ENCODE measurements at places on chromosomes 4 and X. TPM values are rescaled to one million over a fixed set of nuclear protein-coding genes. Genes with fewer than 3 reads are reported as not detected.

The NDNF gene
- total RNA-seq = 5.1 TPM

DNA sequence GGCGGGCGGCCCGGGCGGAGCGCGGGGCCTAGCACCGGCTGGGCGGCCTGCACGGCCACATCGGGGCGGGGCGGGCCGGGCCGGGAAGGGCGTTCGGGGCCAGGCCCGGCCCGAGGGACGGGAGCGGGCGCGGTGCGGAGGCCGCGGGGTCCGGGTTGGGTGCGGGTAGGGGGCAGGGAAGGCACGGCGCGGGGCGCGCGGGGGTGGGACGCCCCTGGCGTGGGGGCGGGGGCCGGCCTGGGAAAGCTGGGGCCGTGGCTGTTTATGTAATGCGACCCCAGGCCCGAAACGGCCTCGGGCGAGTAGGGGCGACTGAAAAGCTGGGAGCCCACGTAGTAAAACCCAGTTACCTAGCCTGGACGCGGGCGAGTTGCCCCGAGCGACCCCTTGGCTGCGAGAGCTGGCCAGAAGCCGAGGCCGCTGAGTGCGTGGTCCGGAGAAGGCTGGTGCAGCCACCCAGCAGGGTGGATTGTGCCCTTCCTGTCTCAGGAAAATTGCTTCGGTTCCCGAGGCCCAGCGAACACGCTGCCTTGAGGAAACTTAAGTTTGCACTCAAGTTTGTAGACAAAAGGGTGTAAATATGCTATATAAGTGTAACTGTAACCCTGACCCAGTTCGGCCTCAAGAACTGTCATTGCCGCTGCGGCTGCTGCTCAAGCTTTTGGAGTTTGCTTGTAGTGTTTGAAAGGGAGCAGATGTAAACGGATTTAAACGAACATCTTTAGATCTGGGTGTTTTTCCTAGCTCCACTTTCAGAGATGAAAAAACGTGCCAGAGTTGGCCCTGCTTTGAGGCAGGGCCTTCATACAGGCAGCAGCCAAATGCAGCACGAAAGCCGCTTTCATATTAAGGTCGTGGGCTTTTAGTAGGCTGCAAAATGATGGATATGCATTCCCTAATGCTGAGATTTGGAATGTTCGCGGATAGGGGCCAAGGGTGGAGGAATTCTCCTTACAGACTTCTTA, 674 bp downstream of the SEC24B start:
- DNase-seq = peak; percentile 76

The MAMLD1 gene
- total RNA-seq = 2.6 TPM

The CLCN5 gene
- 2.1 TPM for total RNA-seq

DNA sequence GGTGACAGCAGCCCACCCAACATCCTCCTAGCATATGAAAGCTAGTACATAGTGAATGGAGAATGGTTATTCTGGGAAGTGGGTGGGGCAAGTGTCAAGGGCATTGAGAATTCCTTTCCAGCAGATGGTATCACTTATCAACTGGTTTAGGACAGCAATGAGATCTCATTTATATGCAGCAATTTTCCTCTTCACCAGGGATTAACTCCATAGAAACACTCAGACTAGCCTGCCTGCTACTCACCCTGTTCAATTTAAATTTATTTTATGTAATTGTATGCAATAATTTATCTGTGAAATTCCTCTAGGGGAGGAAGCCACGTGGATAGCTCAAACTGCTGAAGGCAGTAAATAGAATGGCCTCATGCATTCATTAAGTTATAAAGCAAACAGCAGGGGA, 101.6 kb upstream of the MID1IP1 start:
- no peak for DNase-seq

The ADH7 gene
- total RNA-seq = not detected

The TEC gene
- total RNA-seq = 3.1 TPM

The ETDB gene
- not detected for total RNA-seq

- DNase-seq = no peak
Measured at GRCh38 chr4:169229571-169230028, 41.2 kb downstream of the SH3RF1 start.

DNA sequence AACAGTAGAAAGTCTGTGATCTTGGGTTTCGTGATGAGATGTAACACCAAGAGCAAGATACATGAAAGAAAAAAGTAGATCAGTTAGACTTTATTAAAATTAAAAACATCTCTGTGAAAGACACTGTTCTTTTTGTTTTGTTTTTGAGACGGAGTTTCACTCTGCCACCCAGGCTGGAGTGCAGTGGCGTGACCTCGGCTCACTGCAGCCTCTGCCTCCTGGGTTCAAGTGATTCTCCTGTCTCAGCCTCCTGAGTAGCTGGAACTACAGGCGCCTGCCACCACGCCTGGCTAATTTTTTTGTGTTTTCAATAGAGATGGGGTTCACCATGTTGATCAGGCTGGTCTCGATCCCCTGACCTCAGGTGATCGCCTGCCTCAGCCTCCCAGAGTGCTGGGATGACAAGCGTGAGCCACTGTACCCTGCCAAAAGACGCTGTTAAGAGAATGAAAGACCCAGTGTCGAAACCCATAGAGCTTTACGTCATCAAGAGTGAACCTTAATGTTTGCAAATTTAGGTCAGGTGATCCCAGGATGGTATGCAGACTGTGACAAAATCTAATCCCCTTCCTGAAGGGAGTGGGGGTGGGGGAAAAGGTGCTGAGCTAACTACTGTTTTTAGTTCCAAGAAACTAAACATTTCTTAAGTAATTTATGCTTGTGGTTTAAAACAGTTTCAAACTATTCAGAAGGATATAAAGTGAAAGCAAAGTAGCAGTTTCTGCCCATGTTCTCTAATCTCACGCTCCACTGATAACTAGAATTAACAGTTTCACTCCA, 8.0 kb downstream of the OFD1 start:
- DNase-seq = no peak

DNA sequence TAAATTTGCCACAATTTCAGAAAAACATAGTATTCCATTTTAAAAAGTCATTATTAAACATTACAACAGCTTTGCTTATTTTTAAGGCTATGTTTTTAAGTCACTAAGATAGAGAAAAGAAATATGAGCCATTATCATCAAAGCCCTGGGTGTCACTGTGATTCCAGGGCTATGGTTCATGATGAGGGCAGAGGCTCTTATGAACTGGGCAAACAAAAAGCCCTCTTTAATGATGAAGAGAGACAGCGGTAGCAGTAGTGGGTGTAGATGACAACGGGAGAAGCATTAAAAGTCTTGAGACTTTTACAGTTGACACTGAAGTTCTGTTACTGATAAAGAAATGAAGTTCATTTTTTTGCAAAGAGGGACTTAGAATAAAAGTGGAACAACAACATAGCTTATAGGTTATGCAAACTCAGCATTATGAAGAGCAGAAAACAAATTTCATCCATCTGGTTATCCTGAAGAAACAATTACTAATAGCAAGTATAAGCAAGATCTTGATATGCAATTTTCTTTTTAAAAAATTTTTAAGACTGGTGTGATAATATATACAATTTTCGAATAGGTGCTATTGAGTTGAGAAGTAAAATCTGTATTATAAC, 202.7 kb upstream of the ETNPPL start:
- no peak for DNase-seq

The ZDHHC15 gene
- total RNA-seq = 2.0 TPM

The SLC49A3 gene
- total RNA-seq = 12.1 TPM

DNA sequence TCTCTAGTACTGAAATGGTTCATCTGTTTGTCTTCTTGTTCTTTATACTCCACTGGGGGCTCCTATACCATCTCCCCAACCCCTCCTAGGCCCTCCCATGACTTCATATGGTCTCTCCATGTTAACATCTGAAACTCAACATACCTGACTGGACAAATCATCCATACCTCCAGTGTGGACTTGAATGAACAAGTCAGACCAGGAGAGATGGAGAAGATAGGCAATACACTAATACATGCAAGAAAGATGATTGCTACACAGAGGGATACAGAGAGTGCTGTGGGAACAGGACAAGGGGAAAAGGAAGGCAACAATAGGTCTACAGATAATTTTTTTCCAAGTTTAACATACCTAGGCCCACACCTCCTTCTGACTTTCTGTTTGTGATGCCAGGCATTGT, 175.1 kb downstream of the FHIP1A start:
- no peak for DNase-seq

DNA sequence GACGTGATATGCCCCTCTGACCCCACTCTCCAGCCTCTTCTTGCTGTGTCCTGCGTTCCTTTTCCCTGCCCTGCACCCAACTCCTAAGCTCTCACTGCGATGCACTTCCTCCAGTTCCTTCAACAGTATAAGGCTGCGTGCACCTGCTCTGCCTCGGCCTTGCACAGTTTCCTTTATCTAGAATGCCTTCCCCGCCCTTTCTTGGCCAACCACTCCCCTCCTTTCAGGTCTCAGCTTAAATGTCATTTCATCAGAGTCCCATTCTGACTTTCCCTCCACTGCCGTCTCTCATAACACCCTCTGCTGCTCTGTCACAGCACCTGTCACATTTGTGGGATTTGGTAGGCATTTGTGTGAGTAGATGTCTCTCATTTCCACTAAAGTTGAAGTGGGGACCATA, 58.4 kb upstream of the NEIL3 start:
- no peak for DNase-seq

DNA sequence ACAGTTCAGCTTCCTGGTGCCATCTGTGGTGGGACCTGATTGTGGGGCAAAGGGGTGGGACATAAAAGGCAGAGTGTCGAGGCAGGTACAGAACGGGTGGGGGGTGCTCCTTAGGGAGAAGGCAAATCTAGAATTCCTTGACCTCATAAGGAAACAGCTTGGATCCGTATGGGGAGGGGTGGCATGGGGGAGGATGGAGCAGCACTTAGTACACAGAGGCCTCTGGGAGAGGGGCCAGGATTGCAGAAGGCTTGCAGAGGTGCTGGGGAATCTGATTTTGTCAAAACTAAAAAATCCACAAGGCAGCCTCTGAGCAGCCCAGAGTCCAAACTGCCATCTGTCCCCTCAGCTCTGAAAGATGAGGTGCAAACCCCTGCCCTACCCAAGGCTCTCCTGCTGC, 2.3 kb upstream of the EMD start:
- no peak for DNase-seq

DNA sequence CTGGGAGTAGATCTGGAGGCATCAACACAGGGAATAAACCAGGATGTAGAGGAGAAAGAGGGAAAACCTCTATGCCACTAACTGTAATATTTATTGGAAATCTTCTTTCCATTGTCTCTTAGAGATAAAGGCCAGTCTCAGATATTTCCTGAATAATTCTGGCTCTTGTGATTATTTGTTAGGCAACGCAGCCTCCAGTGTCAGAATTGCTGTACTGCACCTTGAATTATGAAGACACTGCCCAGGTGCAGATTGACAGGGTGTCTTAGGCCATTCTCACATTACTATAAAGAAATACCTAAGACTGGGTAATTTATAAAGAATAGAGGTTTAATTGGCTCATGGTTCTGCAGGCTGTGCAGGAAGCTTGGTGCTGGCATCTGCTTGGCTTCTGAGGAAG, 100.7 kb upstream of the ZDHHC15 start:
- no peak for DNase-seq

The MTMR8 gene
- 0.73 TPM for total RNA-seq

The TSPYL2 gene
- 34.2 TPM for total RNA-seq

DNA sequence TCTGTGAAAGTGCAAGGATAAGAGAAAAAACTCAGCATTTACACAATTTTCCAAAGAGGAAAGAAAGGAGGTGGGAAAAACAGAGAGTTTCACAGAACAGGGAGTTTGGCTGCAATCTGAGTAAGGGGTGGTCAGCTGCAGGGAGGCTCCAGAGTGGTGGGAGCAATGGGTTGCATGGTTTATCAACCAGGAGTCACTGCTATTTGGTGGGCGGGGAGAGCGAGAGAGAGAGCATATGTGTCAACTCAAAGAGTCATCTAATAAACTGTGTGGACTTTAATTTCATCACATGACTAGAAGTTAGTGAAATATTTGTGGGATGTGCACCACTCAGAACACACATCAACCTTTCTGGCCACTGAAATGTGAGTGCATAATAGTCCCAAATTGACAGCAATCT, 94.6 kb downstream of the FAM13A start:
- DNase-seq = no peak

- DNase-seq = no peak
Measured at GRCh38 chr4:78749972-78750727, 26.0 kb upstream of the BMP2K start.

DNA sequence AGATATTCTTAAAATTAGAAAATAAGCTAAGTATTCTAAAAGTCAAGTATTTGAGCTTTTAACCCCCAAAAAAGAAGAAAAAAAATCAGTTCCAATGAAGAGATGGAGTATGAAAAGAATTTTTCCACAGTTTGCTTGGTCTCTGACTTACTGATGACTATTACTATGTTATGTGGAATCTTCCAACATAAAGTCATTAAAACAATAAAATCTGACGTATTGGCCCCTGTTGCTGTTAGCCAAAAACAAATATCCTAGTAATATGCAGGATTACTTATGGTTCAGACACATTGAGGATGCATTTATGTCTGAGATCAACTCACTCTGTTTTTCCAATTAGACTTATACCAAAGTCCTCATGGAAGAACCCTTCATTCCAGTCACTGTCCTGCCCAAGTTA, 517.2 kb upstream of the ADGRL3 start:
- DNase-seq = no peak

GRCh38 chr4:151940926-151941617, 180.3 kb upstream of the GATB start:
- no peak for DNase-seq

The RAB39B gene
- total RNA-seq = 0.35 TPM

- no peak for DNase-seq
Measured at GRCh38 chr4:17103231-17103630, 204.8 kb upstream of the LDB2 start.

The ZRSR2 gene
- 10.7 TPM for total RNA-seq

DNA sequence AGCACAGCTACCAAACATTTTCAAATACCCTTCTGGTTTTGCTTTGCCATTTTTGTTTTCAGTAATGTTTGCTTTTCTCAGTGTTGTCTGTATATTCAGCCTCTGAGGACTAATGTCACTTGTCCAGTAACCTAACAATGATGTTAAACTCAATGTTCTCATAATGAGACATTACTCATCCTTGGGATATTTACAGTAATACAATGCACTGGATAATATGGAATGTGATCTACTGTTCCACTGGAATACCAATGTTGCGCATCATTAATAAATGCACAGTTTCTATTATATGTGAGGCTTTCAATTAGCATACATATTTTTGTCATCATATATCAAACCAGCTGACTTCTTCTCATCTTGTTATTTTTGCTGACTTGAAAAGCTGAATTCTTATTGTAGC, 259.1 kb downstream of the SH2D1A start:
- no peak for DNase-seq

The SRPK3 gene
- 54.7 TPM for total RNA-seq

The F8A2 gene
- not detected for total RNA-seq

The CLDN22 gene
- not detected for total RNA-seq

- DNase-seq = no peak
Measured at GRCh38 chr4:19832411-19832810, 419.3 kb upstream of the SLIT2 start.

- DNase-seq = no peak
Measured at GRCh38 chr4:124426279-124426678, 286.3 kb downstream of the ANKRD50 start.

The DGKK gene
- not detected for total RNA-seq

GRCh38 chrX:45794323-45794994, 593.8 kb upstream of the DIPK2B start:
- no peak for DNase-seq

GRCh38 chr4:168570466-168570865, 73.6 kb downstream of the PALLD start:
- DNase-seq = no peak

The CENPVL1 gene
- total RNA-seq = not detected

The TACR3 gene
- total RNA-seq = not detected

All from cardiac septum (tissue), 1 donor.